ENCODE measurements at places on chromosomes 7 and 10.

DNA sequence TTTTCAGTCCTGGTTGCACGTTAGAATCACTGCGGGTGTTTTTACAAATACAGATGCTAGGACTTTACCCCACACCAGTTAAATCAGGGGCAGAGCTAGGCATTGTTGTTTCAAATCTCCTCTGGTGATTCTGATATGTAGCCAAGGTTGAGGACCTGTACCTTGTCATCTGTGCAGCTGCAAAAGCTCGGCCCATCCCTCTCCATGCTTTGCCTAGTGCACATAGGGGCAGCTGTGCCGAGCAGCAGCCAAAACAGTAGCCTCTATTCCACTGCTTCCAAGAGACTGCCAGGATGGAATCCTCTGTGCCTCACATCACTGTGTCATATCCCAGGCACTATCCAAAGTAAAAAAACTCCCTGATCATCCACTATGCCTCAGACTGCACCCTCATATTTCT lies 181.3 kb downstream of the CDK14 start:
- DNase-seq = no peak

DNA sequence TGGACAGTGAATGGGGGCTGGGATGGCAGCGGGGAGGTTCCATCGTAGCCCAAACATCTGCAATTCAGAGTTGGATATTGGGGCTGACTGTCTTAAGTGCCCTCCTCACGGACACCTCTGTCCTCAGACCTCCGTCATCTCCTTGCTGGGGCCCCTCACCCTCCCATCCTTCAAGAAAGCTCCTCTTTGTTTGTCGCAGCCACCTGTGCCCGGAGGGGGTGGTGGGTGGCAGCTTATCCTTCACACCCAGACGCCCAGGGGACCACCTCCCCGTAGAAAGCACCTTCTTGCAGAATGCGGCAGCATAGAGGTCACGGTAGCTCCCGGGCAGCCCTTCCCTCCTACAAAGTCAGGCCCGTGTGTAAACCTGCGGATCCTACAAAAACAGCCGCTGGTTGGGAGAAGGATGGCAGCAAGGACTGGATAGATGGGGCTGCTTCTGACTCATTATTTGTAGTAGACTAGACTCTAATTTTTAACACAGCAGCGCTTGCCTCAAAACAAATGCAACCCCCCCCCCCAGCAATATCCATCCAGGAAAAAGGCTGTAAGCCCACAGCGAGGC lies 1.3 kb upstream of the PTPRN2 start:
- DNase-seq = no peak

- DNase-seq = no peak
Measured at GRCh38 chr7:82273886-82274285, 169.7 kb downstream of the CACNA2D1 start.

- no peak for DNase-seq
Measured at GRCh38 chr10:7853226-7853842, 35.0 kb downstream of the TAF3 start.

DNA sequence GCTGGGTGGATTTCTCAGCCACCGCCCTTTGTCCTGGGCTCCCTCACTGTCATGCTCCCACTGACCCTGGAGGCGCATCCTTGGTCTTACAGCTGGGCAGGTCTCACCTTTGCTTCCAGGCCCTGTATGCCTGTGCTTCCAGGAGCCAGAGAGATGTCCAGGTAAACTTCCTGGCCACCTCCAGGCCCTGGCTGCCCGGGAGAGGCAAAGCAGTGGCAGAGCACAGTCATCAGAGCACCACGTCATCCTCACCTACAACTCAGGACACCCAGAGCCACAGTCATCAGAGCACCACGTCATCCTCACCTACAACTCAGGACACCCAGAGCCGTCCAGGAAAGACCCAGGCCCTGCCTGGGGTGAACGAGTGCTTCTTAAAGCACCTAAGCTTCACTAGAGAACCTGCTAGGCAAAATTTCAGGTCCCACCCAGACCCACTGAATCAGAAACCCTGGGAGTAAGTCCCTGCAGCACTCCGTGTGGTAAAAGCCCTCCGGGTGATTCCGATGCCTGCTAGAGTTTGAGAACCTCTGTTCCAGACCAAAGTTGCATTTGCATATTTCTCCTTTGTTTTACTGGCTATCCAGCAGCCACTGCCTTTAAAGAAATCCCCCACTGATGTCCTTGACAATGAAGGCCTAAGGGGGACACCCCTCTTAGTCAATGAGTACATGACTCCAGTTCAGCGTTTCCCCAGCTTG lies 62.3 kb downstream of the DLG5 start:
- DNase-seq = no peak

DNA sequence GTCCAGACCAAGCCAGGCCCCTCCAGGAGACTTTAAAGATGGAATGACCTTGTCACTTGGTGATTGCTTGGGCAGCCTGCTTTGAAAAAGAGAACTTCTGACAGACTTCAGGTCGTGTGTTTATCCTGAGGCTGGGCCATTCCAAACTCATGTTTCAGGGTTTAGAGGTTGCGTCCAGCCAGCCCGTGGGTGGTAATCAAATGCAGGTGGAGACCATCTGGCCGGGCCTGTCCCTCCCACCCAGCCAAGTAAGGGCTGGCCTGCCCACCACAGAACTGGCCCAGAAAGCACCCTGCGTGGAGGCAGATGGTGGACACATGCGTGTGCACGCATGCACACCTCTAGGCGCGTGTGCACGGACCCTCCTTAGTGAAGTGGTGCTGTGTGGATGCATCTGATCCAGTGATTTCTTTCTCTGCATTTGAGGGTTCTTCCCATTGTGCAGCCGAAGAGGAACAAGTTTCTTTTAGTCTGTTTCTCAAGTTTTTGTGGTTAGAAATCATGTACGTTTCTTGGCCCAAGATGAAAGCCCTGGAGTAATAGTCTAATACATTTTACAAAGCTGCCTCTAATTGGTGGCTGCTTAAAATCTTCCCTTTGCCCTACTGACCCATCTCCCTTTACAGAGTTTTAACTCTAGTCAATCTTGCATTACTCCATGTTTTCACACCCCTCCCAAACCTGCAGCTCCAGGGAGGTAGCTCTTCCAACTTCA lies 43.0 kb downstream of the SUFU start:
- no peak for DNase-seq

DNA sequence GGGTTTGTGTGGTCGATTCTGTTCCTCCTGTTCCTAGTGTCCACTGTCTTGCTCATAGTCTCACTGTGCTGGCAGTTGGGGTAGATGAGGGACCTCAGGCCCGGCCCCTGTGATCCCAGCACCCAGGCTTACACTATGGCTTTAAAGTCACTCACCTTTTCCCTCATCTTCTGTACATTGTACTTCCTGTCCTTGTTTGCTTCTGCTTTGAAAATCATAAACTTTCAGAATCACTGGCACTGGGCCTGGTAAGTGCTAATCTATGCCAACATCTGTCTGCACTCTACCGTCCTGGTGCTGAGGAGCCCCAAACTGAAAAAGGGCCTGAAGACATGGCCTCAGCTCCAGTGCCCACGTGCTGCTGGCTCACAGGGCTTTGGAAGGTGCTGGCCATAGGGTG lies 5.7 kb upstream of the TAS2R60 start:
- DNase-seq = no peak

DNA sequence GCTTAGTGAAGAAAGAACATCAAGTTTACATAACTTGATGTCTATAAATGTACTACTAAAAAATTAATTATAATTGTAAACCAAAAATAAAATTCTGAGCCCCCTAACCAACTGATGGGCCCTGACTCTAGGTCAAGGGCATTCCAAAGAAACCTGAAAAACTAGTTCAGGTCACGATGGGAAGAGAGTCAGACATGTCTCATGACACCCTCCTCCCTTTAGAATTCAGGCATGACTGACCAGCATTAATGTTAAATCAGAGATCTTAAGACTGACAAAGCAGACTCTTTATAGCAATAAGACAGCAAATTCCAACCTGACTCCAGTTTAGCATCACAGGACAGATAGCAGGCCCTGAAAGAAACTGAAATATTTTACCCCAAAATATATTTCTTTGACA lies 21.6 kb upstream of the OTUD1 start:
- no peak for DNase-seq

DNA sequence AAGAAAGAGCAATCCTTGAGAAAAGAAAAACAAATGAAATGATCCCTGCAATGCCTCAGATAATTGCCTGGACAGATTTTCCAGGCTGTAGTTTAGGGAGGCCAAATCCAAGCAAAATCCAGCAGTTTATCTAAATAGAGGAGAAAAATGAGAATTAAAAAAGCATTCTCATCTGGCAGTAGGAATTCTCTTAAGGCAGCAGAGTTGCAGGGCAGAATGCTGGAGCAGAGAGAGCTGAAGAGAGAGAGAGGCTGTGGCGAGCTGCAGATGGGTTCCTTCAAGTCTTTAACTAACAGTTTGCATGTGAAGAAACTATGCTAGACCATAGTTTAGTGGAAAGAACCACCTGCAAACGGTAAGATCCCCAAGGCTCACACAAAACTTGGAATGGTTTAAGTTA lies 6.0 kb upstream of the LIPA start:
- DNase-seq = no peak

GRCh38 chr7:92809397-92809759 lies 27.0 kb downstream of the CDK6 start:
- DNase-seq = no peak

GRCh38 chr10:94192974-94193373 lies 169.8 kb downstream of the NOC3L start:
- no peak for DNase-seq

- DNase-seq = peak; percentile 67
Measured at GRCh38 chr10:26755443-26755903, 58.0 kb downstream of the PDSS1 start.

GRCh38 chr10:104032144-104032775 lies 53.4 kb downstream of the COL17A1 start:
- DNase-seq = no peak

DNA sequence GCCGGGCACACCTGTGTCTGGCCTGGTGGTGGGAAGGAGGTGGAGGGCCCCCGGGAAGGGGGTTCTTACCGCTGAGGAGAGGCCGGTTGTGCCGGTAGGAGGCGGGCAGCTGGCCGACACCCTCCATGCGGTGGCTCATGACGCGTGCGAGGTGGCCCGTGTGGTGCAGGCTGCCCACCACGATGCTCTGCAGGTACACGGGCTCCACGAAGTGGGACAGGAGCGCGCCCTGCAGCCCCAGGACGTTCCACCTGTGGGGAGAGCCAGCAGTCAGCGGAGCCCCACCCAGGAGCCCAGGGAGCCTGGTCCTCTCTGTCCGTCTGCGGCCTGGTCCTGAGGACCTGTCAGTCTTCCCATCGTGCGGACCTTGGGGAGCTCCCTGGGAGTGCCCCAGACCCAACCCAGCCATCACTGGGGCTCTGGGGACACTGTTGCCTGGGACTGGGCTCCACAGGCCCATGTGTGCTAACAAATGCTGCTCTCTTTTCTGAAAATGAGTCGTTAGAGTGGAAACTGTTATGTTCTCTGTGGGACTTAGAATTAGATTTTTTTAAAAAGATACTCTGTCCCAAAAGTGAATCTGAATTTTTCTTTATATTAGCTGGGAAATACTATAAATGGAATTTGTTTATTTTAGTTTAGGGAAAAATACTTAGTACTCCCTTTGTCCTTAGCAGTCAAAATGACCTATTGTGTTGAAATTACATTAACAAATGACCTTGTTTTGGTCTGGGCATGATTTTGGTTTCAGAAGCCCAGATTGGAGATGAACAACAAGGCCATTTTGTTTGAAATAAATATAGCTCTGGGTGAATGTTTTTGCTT lies 143.9 kb downstream of the WDR37 start:
- no peak for DNase-seq

DNA sequence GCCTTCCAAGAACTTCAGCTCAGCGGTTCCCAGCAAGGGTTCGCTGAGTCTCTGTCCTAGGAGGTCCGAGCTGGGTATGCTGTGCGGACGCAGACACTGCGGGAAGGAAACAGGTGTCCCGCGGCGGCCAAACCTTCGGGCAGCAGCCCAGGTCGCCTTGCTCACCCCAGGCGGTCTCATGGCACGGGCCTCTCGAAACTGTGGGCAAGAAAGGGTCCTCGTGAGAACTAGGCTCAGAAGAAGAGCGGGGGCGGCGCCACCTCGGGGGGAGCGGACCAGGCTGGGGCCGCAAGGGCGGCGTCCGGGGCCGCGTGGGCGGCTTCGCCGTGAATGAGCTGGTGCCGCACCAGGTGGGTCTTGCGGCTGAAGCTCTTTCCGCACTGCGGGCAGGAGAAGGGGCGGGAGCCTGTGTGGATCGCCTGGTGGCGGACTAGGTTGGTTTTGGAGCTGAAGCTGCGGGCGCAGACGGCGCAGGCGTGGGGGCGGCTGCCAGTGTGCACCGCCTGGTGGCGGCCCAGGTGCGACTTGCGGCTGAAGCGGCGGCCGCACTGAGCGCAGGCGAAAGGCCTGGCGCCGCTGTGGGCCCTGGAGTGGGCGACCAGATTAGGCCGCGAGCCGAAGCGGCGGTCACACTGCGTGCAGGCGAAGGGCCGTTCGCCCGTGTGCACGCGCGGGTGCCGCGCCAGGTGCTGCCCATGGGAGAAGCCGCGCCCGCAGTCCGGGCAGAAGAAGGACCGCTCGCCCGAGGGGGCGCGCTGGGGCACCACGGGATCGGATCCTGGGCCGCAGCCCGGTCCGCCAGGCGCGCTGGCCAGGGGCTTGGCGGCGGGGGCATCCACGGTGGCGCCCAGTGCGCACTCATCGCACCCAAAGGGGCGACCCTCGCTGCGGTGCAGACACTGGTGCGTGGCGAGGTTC lies 8.6 kb downstream of the ZNF467 start:
- DNase-seq = no peak
